ENCODE measurements at places on chromosomes 11 and 22.

DNA sequence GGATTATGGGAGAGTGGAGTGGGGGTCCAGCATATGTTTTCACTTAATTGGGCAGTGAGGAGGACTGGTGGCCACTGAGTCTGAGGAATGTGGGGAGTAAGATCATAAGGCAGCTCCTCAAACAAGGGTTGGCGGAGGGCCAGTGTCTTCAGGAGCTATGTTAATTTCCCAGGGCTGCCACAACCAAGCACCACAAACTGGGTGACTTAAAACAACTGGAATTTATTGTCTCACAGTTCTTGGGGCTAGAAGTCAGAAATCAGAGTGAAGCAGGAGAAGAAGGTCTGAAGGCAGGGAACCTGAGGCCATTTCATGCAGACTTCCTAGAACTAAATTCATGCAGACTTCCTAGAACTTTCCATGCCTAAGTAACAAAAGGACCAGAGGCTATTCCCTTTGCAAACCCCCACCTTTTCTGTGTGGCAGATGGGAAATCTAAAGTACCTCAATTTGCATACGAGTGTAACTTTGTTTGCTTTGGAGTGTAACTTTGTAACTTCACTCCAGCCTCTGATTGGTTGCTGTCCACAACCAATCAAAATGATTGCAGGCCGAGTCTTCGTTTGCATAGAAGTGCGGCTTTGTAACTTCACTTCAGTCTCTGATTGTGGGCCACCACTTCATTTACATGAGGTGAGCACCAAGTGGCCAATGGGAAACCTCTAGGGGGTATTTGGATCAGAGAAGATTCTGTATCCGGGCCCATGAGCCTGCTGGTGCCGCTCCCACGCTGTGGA is 50.5 kb upstream of the ZBED5 start:
- DNase-seq, result peak; percentile 80

- peak; percentile 60 for DNase-seq
These were observed 62.5 kb downstream of the FEZ1 start for GRCh38 chr11:125433454-125434121.

GRCh38 chr22:37267661-37268413 is 14.5 kb upstream of the CYTH4 start:
- no peak for DNase-seq

DNA sequence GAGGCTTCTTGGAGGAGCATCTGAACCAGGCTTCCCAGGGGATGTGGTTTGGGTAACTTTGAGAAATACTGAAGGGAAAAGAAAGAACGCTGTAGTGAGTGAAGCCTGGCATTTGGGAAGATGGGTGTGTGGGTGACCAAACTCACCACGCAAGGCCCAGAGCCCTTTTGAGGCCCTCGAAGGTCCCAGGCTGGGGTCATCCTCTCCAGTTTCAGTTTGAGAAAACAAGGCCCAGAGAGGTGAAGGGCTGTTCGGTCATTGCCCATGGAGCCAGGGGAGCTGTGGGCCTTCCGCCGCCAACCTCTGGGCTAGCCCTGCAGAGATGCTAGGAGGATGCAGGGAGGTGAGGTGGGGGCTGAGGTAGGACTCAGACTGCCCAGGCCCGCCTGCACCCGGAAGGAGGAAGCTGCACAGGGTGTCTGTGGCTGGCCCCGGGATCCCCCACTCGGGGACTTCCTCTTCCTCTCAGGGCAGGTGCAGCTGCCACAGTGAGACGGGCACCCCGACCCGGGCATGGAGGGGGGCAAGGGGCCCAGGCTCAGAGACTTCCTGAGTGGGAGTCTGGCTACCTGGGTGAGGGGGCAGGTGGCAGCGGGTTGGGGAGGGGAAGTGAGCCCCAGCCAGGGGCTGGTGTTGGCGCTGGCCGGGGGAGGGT is at the start of gene CCDC88B:
Gene CCDC88B, plus strand, starts transcription at position 451 of the 655 bp plus-strand sequence. Its CDS starts 63 bp downstream, at position 514.
- no peak for DNase-seq

DNA sequence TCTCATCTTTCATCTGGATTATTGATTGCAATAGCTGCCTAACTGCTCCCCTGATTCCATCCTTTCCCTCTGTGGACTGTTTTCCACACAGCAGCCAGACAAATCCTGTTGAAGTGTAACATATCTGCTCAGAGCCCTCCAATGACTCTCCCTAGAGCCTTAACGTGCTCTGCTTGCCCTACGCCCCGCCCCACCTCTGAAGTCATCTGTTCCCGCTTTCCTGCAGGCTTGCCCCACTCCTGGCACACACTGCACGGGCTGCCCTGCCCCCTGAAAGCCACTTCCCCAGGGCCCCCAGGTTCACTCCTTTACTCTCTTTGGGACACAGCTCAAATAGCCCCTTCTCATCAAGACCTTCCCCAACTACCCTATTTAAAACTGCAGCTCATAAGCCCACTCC is 59.5 kb downstream of the NECTIN1 start:
- DNase-seq, result no peak

DNA sequence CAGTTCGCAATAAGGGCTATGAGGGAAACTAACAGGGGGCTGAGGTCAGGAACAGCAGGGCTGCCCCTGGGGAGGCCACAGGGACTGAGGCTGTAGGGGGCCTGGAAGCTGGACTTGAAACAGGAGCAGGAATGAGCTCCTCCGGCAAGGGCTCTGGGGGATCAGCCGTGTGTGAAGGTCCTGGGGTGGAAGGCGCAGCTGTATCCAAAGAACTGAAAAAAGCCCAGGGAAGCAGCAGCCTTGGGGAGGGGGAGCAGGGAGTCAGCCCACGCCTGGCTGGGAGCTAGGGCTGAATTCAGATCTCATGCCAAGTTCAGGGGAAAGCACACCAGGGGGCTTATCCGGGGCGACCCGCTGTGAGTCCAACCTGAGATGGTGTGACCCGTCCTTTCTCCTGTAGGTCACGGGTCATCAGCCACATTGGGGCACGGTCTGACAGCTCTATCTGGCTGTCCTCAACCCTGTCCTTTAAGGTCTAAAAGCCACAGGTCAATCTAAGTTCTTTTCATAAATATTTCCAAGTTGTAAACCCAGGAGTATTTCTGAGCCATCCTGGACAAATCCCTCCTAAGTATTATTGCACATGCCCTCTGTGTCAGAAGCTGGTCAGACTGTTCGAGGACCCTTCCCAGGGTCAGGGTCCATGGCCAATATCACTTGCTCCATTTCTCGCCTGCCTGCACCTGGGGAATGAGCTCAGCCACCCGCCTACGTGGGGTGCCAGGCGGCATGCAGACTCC is 18.0 kb downstream of the TP53AIP1 start:
- DNase-seq, result no peak

- DNase-seq, result peak; percentile 75
These were observed 37.7 kb downstream of the DDI1 start for GRCh38 chr11:104073950-104074705.

DNA sequence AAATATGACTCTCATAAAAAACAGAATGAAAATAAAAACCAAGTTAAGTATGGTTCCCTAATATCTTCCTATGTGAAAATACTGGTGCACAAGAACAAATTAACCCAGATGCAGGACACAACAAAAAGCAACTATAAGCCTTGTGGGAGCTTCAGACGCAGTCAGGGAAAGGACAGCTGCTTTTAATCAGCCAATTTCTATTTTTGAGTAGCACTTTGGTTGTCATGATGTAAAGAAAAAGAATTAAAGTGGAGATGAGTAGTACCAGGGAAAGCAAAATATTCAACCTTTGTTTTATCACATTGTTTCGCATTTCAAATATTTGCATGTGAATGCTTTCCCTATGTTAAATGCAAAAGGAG is 339.9 kb downstream of the SOX6 start:
- no peak for DNase-seq

- DNase-seq, result peak; percentile 59
These were observed 134.6 kb upstream of the TRPC6 start for GRCh38 chr11:101718402-101718801.

DNA sequence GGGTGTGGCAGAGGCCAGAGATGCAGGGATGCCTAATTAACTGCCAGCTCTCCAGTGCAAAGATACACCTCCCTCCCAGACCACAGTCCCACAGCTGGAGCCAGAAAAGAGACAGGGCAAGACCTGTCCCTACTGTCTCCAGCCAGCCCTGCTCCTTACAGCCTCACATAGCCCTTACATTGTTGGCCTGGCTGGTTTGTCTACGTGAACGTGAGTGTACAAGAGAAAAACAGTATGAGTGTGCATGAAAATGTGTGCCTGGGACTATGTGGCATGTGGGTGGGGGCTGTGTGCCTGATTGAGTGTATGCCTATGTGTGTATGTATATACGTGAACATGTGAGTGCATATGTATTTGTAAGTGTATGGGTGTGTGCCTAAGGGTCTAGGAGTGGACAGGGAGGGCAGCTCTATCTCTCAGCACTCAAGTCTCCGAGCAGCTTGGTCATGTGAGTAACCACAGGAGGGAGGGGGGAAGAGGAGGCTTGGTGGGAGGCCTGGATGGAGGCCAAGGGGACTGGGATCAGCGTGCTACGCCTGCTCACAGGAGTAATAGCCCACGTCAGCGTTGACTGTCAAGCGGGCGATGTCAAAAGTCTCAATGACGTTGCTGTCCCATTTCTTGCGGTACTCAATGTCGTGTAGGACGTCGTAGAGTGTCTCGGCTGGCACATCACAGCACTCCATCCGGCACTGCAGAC is 6.6 kb upstream of the ARAP1 start:
- no peak for DNase-seq

GRCh38 chr11:8059571-8060011 is 21.4 kb upstream of the TUB start:
- no peak for DNase-seq

DNA sequence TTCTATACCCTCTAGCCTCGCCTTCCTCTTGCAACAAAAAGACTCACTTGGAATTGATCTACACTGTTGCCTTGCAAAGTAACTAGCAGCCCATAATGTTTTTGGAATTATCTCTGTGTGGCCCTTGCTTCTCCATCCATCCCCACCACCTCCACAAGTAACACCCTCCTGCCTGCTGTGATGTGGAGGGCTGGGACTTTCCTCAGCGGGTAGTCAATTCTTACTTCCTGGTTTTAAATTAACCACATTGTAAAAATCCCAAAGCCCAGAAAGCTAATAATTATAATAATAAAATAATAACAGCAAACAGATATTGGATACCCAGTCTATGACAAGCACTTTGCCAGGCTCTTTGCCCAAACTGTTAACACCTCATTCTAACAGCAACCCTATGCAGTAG is 40.8 kb upstream of the GALNT18 start:
- DNase-seq, result no peak

DNA sequence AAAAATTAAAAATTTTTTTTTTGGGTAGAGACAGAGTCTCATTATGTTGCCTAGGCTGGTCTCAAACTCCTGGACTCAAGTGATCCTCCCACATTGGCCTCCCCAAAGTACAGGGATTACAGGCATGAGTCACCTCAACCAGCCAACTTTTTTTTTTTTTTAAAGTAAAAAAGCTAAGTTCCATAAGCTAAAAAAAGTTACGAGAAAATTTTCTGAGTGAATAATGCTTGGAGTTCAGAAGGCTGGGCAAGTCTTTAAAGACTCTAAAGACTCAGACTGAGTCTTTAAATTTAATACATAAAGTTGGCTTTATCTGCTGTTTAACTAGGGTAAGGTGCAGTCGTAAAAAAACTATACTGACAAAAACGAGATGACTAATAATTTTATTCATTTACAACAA is 5.6 kb downstream of the DDX6 start:
- no peak for DNase-seq

DNA sequence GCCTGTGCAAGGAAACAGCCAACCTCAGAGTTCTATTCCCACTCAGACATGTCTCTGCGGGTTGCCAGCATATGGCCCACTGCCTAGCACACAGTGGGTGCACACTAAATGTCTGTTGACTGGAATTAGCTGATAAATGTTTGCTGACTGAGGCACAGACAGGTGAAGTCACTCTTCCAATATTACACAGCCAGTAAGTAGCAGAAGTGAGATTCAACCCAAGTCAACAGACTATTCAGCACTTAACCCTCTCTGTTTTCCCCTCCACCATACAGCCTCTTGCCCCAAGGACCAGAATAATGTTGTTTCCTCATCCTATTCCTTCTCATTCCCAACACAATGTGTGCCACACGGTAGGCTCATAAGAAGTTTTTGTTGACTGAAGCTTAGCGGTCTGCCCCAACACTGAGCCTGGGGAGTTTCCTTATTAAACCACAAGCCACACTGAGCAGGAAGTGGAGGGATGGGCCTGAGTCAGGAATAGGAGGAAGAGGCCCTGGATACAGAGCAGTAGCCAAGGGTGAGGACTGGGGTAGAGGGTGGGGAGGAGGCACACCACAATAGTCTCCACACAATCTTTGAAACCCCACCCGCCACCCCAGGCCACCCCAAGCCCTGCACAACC is 15.7 kb upstream of the IL10RA start:
- DNase-seq, result peak; percentile 71

- DNase-seq, result no peak
These were observed 14.0 kb downstream of the USP35 start for GRCh38 chr11:78202733-78203167.

- DNase-seq, result no peak
These were observed 268.6 kb upstream of the CHORDC1 start for GRCh38 chr11:90491466-90491865.

- no peak for DNase-seq
These were observed 75.8 kb downstream of the GGTLC2 start for GRCh38 chr22:22720201-22720723.

- no peak for DNase-seq
These were observed 64.0 kb downstream of the OTOG start for GRCh38 chr11:17611049-17611448.

GRCh38 chr11:68827733-68828132 is 14.0 kb downstream of the CPT1A start:
- DNase-seq, result no peak

GRCh38 chr22:23692598-23693291 is 1.9 kb downstream of the RGL4 start:
- no peak for DNase-seq

- DNase-seq, result no peak
These were observed 20.2 kb downstream of the MS4A6E start for GRCh38 chr11:60347084-60347797.

DNA sequence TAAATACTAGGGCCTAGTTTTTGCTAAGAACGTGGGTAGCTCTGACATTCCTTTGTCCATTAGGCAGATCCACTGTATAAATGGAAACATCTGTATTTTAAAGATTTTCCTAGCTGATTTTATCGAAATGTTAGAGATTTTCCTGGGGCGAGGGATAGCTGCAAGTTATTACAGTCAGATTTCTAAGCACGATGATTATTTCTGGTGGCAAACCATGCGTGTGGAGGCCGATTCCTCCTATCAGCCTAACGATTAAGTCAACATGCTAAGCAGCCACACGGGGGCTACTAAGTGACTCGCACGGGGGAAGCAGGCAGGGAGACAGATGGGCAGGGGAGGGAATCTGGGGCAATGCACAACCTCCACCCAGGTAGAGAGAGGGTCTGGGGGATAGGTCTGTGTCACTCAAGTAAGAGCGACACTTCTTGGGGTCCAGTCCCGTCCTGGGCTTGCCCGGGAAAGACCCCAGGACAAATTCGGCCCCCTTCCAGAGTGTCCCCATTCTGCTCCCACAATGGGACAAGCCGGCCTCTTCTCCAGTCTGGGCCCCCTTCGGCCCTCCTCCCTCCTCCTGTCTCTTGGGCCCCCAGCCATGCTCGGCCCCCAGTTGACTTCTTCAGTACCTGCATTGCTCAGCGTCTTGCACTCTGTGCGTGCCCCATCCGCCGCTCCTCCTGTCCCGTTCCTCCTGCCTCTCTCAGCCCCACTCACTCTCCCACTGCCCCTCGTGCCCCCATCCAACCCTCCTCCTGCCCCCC is 571 bp downstream of the C11orf24 start:
- DNase-seq, result peak; percentile 63

- no peak for DNase-seq
These were observed 6.1 kb upstream of the APOA5 start for GRCh38 chr11:116797816-116798215.

GRCh38 chr22:17217179-17217578 is 2.1 kb downstream of the ADA2 start:
- DNase-seq, result no peak

- no peak for DNase-seq
These were observed 1.6 kb downstream of the TRIM68 start for GRCh38 chr11:4606231-4607015.

Data from mammary epithelial cell (primary cell).